ENCODE measurements at places on chromosomes 11 and 22.

- no peak for DNase-seq
These were observed 14.1 kb upstream of the SLC25A18 start for GRCh38 chr22:17549183-17549582.

DNA sequence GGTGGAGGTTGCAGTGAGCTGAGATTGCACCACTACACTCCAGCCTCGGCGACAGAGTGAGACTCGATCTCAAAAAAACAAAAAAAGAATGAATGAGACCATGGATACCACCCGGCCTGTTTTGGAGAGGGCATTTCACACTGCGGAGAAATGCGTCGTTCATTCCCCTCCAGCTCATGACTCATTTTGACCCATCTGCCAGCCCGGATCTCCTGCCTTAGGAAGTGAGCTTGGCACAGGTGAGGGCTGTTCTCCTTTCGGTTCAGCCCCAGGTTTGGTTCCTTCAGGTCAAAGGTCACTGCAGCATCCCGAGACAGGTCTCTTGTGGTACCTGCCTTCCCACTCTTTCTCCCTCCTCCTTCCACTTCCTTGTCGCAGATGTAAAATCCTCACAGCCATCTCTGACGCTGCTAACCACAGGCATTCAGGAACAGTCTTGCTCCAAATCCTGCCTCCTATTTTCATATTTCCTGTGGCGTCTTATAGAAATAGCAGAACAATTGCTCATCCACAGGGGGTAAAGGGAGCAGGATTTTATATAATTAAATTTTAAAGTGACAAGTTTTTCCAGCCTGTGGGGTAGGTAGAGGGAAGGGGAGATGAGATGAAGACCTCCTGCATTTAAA, 517.9 kb downstream of the NTM start:
- DNase-seq = no peak

DNA sequence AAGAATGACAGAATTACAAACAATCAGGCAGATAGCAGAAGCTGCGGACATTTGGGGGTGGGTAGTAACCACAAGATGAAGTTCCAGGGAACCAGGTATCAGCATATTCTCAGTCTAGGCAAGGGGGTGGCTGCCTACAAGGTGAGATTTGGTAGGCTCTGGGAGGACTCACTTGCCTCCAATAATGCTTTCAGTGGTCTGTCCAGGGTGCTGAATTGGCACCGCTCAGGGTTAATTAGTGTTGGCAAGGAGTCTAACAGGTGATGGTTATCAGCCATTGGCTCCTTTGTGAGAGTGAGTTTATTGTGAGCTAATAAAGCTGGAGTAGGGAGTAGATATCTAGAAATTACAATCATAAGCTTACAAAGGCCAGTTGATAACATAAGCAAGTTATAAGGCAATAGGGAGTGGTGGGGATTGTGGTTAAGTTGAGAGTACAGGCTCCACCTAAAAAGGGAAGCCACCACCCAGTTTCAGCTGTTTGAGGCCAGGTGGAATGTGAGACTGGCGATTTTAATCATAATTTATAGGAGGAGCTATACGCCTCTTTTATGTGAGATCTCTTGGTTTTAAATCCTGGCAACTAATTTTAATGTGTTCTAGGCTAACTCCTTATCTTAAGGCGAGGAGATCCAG, 320.5 kb downstream of the MIAT start:
- no peak for DNase-seq

DNA sequence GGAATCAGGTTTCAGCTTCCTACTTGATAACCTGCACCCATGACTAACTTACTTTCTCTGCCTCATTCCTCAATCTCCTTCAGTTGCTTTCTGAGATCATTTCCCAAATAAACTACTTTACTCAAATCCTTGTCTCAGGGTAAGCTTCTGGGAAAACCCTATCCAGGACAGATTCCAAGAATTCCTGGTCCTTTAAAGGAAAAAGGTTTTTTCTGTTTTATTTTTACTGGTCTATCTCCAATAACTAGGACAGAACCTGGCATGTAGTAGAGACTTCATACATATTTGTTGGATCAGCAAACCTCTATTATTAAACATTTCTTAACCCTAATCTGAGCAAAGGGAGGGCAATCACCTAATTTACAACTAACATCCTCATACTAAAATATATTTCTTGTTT, 910.5 kb upstream of the CHORDC1 start:
- DNase-seq = no peak

DNA sequence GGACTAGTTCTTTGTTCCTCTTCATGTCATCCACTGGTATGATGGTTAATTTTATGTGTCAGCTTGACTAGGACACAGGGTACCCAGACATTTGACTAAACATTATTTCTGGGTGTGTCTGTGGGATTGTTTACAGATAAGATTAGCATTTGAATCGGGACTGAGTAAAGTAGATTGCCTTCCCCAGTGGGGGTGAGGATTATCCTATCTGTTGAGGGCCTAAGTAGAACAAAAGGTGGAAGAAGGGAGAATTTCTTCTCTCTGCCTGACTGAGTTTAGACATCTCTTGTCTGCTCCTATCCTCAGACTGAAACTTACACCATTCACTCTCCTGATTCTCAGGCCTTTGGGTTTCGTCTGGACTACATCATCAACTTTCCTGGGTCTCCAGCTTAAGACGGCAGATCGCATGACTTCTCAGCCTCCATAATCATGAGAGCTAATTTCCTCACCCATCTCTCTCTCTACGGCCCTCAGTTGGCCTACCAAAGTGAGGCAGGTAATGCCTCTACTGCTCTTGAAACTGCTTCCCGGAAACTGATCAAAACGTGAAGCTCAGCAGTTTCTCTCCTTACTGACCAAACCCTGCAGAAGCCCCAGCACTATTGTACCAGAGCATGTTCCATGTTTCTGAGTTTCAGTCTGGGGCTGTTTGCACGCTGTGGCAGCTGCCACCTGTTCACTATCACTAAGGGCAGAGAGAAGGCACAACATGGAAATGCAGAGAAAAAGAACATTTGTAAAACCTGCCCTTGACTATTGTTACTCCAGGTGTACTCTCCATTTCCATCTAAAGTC, 95.4 kb downstream of the NXPE2 start:
- no peak for DNase-seq

GRCh38 chr11:111137846-111138245, 107.7 kb upstream of the POU2AF2 start:
- no peak for DNase-seq

GRCh38 chr11:112294688-112295340, 34.2 kb upstream of the PLET1 start:
- no peak for DNase-seq

DNA sequence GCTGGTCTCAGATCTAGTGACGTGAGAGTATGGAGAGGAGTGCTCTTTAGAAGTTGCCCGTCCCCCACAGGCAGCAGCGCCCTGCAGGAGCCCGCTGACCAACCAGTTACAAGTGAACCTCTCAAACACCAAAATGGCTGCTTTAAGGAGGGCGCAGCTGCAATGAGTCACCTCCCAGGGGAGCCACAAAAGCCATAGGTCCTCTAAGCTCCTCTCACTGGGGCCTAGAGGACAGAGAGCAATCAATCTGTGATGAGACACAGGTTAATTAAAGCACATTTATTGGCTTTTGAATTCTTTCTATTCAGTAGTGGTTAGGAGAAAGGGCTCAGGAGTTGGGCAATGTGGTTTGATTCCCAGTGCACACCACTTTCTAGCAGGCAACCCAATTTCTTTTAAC, 15.5 kb upstream of the RAPSN start:
- DNase-seq = no peak

DNA sequence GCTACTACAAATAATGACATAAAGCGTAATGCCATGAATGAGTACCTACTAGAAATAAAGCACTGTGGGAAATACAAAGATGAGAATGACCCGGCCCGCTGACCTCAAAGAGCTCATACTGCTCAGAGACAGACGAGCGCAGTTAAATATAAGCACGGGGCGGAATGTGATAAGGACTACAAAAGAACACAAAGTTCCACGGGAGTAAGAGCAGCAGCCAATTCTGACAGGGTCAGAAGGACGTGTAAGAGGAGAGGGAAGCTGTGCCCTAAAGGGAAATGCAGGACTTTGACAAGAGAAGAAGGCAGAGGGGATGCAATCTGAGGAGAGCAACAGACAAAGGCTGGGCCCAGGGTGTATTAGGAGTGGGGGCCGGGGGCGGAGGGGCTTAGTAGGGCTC, 314.6 kb downstream of the LARGE1 start:
- DNase-seq = no peak

DNA sequence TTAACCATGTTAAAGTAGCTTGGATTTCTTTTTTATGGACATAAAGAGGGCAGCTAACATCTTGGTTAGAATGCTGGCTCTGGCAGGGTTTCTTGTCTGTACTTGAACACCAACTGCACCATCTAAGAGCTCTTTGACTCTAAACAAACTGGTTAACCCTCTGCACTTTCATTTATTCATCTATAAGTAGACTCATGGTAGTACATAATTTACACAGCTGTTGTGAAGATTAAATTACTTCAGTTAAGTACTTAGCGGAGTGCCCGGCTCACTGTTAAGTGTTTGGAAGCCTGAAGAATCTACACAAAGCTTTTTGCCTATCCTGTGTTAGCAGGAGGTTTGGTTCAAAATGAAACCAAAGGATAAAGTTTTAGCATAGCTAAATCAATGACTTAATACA, 846.2 kb upstream of the API5 start:
- DNase-seq = no peak

DNA sequence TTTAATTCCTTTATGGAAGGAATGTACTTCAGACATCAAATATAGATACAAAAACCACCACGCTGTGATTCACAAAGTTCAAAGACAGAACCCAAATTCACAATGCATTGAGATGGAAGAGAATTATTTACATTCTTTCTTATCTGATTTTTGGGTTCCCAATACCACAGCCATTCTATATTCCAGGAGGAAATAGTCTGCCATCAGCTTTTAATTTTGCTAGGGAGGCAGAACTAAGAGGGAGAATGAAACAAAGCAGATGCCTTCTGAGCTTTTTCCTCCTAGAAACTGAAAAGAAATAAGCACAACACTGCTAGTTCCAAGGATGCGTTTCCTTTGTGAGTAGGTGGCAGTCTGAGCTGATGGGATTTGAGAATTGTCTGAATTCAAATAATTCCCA, 283.0 kb upstream of the NARS2 start:
- DNase-seq = no peak

DNA sequence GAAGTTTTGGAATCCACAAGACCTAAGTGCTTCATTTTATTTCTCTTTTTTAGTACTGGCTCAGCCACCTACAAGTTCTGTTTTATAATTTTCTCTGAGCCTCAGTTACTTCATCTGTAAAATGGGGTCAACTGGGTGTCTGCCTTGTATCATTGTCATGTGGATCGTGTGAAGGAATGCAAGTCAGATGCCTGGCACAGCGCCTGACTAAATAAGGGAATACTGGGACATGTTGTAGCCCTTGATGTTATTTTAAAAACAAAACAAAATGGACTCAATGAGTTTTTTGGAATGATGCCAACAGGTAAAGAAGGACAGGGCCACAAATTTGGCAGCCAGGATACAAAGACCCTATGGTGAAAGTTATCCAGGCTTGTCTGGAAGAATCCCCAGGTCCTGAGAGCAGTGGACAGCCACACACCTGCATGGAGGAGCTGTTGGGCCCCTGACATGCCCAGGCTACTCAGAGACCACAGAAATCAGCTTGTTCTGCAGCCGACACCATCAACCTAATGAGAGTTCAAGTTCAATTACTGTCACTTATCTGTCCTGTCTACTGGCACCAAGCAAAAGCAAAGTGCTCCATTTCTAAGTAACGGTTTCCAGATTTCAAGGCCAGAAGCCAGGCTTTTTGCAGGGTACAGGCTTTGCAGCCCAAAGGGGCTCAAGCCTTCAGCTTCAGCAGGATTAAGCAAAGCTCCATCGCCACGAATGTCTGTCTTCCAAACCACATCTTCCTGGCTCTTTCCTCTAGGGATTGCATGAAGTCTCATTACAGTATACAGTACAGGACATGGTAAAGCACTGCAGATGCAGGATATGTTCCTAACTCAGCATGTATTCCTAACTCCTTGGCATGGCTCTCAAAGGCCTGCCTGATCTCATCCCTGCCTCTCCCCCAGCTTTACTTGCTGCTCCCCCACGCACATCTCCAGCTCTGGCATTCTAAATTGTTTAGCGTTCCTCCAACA, 18.4 kb downstream of the DKK3 start:
- DNase-seq = no peak

DNA sequence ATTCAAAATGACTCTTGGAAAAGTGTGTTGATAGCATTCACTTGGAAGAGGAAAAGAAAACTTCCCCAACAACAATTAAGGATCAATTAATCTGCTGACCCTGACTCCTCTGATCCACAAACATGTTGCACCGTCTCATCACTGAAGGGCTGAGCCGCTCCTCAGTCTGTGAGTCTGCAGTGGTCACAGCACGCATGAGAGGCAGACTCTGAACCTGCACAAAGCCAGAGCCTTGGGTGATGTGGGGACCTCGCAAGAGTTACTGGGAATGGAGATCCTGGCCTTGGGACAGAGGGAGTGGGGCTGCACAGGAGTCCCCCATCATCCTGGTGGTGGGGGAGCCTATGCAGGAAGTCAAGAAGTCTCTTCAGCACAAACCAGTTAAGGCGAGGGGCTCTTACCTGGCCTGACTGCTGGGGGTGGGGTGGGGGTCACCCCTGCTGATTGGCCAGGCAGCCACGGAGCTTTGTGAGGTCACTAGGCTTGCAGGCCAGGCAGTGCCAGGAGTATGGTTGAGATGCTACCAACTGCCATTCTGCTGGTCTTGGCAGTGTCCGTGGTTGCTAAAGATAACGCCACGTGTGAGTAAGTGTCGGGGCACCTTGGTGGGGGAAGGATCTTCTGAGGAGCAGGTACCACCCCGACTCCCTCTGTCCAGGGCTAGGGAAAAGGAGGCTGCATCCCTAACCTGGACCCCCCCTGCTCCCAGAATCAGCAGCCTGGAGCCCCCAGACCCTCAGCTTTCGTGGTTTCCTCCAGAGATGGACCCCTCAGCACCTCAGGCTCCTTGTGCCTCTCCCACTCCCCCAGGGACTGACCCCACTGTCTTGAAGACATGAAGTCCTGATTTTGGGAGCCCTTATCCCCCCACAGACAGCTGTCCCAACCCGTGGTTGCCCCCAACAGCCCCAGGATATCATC, at the start of gene ACR:
Gene ACR, plus strand, starts transcription at position 477 of the 921 bp plus-strand sequence. Its CDS starts 32 bp downstream, at position 509.
- DNase-seq = no peak

DNA sequence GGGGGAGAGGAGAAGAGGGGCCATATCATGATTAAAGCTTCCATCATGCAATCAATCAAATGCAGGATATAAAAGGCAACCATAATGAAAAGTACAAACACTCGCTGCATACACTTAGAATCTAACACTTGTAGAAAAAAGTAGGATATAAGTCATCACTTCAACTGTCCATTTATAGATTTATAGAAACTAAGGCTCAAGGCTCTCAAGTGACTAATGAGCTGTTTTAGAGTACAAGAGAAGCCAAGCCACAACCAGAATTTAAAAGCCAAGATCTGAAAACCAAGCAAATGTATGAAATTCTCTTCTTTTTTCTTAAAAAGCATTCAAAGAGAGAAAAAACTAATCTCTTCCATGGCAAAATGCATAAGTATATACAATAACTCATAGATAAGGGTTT, 160.2 kb upstream of the BLID start:
- no peak for DNase-seq

All from CD8-positive, alpha-beta T cell (primary cell).